ENCODE measurements at places on chromosomes 11 and 22. TPM values are rescaled to one million over a fixed set of nuclear protein-coding genes. Genes with fewer than 3 reads are reported as not detected.

- H3K4me3 ChIP-seq, result no peak overlapping the region
- no peaks in the 10 kb centered on the region for H3K4me1 ChIP-seq
- no peaks in the 10 kb centered on the region for H3K36me3 ChIP-seq
- DNase-seq, result no peak
- H3K27me3 ChIP-seq, result peaks cover 4% of the 10 kb centered on the region
- peak overlapping the region; percentile 50 for H3K27ac ChIP-seq
Observed at GRCh38 chr11:35141071-35141470, 2.1 kb downstream of the CD44 start.

DNA sequence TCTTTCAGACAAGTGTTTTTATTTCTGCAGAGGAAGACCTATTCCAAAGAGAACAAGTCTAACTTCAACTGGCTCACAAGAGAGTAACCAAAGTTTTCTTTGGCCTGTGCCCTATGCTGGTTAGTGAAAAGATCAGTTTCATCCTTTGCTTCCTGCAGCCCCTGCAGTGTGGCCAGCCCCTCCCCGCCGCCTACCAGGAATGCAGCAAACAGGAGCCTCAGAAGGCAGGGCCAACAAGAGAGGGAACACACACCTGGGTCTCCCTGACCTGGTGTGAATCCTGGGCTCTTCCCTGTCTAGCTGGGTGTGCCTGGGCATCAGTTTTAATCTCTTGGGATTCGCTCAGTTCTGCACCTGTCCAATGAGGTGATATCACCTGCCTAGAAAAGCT is 21.5 kb upstream of the SCARF2 start:
- H3K4me3 ChIP-seq, result no peak overlapping the region
- H3K27ac ChIP-seq, result no peak overlapping the region
- H3K4me1 ChIP-seq, result no peaks in the 10 kb centered on the region

- DNase-seq, result peak; percentile 16
- H3K4me3 ChIP-seq, result no peak overlapping the region
- no peaks in the 10 kb centered on the region for H3K36me3 ChIP-seq
- H3K27ac ChIP-seq, result no peak overlapping the region
- no peaks in the 10 kb centered on the region for H3K27me3 ChIP-seq
- no peaks in the 10 kb centered on the region for H3K4me1 ChIP-seq
Observed at GRCh38 chr22:46849101-46849500, 86.7 kb downstream of the TBC1D22A start.

DNA sequence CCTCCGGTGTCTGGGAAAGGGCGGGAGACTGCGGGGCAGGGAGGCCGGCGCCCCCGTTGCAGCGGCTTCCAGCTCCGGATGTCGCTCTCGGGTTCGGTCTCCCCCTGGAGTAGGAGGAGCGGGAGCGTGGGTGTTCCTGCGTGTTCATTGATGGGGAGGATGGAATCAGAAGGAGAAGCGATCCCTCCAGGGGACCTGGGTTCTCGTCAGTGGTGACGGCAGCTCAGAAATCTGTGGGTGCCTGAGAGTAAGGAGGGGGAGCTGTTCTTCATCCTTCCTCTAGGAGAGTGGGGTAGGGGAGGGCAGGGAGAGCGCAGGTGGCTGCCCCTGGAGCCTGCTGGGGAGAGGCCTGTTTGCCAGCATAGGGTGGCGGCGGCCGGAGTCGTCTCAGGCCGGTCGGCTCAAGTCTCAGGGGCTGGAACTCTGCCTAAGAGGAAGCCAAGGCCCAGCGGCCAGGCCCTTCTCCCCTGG is 1.1 kb downstream of the UBASH3B start:
- no peak for DNase-seq
- peak overlapping the region; percentile 84 for H3K4me3 ChIP-seq
- H3K4me1 ChIP-seq, result peaks cover 9% of the 10 kb centered on the region
- peak overlapping the region; percentile 88 for H3K27ac ChIP-seq

DNA sequence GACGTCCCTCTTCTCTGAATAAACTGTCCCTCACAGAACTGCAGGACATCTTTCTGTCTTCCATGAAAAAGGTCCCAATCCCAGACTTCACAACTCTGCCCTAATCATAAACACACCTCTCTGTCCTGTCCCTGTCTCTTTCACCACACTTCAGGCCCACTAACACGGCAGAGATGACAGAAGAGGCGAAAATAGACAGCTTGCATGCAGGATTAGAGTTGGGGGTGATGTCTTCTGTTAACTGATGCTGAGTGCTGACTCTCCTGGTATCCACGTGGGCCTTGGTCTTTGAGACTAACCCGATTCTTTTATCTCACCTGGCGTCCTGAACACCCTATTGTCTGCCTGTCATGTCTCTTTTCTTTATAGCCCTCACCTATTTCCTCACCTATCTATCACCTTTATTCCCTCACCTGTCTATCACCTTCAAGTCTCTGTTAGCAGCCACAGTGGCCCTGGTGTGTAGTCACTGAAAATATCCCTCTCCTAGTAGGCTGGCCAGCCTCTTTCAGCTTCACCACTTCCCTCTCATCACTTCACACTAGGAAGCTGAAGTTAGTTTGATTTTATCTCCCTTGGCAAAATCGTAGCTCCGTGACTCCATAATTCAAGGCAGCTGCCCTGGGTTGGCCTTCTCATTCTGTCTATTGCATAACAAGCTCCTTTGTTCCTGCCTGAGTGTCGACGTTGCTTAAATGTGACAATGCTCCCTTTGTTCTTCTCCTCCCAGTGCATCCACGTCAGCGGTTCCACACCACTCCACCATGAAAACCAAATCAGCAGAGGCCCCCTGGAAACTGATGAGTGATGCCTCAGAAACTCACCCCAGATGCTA is 30.6 kb upstream of the DRD2 start:
- peaks cover 8% of the 10 kb centered on the region for H3K27me3 ChIP-seq
- DNase-seq, result no peak

- no peaks in the 10 kb centered on the region for H3K36me3 ChIP-seq
- no peaks in the 10 kb centered on the region for H3K27me3 ChIP-seq
- no peak overlapping the region for H3K4me3 ChIP-seq
- no peaks in the 10 kb centered on the region for H3K4me1 ChIP-seq
- no peak for DNase-seq
Observed at GRCh38 chr22:35444685-35445399, 44.9 kb downstream of the MCM5 start.

DNA sequence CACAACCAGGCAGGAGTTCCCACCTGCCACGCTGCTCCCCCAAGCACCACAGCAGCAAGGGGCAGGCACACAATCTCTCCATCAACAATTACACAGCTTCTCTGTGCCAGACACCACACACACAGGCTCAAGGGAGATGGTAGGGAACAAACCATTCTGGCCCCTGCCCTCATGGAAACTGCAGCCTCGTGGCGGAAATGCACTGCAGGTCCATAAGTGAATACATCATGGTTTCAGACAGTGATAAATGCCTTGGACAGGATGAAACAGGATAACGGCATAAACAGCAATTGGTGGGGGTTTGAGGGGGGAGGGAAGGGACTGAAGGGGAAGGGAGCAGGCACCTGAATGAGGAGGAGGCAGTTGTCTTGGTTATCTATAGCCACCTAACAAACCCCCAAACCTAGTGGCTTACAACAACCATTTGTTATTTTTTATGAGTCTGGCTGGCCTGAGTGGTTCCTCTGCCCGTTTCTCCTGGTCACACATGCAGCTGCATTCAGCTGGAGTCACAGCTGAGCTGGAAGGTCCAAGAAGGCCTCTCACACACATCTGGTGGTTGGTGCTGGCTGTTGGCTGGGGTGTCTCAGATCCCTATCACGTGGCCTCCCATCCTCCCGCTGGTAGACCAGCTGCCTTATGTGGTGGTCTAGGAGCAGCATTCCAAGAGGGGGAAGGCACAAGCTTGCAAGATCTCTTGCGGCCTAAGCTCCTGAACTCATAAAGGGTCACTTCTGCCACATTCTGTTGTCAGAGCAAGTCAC is 15.0 kb upstream of the YWHAH start:
- no peak overlapping the region for H3K27ac ChIP-seq
- no peaks in the 10 kb centered on the region for H3K27me3 ChIP-seq
- H3K4me3 ChIP-seq, result no peak overlapping the region
- H3K4me1 ChIP-seq, result no peaks in the 10 kb centered on the region
- H3K36me3 ChIP-seq, result no peaks in the 10 kb centered on the region

DNA sequence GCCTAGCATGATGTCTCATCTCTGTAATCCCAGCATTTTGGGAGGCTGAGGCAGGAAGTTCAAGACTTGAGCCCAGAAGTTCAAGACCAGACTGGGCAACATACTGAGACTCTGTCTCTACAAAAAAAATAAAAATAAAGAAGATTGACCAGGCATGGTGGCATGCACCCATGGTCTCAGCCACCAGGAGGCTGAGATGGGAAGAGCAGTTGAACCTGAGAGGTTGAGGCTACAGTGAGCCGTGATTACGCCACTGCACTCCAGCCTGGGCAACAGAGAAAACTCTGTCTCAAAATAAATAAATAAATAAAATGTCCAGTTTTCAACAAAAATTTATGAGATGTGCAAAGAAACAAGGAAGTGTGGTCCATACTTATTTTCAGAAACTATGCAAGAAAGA is 28.3 kb downstream of the EFCAB6 start:
- H3K4me1 ChIP-seq, result no peaks in the 10 kb centered on the region
- no peak overlapping the region for H3K27ac ChIP-seq
- no peak overlapping the region for H3K4me3 ChIP-seq

- no peaks in the 10 kb centered on the region for H3K36me3 ChIP-seq
- DNase-seq, result no peak
- H3K4me3 ChIP-seq, result no peak overlapping the region
Observed at GRCh38 chr11:99893811-99894210, 793.3 kb upstream of the ARHGAP42 start.

GRCh38 chr11:2103668-2104523 is 35.3 kb downstream of the IGF2 start:
- DNase-seq, result peak; percentile 31
- H3K27ac ChIP-seq, result no peak overlapping the region
- no peaks in the 10 kb centered on the region for H3K27me3 ChIP-seq
- H3K36me3 ChIP-seq, result no peaks in the 10 kb centered on the region
- H3K4me3 ChIP-seq, result no peak overlapping the region

DNA sequence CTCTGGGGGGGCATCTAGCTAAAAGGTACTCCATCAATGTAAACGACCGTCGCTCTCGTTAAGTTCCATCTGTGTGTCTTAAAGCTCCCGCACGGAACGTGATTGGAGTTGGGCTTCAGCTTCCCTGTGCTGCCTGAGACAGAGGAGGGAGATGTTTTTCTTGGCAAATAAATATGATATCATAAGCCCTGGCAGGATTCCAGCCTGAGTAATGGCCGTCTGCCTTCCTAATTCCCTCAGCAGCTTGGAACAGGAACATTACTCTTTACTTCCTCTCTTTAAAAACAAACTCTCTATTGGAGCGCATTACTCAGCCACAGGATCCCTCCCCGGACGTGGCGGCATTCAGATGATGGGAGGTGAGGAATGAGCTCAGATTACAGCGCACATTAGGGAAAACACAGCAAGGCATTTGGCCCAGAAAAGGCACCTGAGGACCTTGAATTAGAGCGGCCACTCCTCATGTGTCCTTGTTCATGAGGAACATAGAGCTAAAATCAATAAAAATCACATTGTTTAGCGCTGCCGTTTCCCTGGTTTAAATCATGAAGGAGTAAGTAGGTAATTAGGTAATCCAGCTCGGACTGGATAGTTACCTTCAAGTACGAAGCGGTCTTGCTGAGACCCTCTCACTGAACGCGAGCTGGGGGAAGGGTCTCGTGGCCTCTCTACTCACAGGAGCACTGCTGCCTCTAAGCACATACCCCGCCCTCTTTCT is 230.4 kb downstream of the ST3GAL4 start:
- no peak for DNase-seq
- no peaks in the 10 kb centered on the region for H3K36me3 ChIP-seq
- H3K27me3 ChIP-seq, result no peaks in the 10 kb centered on the region
- H3K4me3 ChIP-seq, result no peak overlapping the region

DNA sequence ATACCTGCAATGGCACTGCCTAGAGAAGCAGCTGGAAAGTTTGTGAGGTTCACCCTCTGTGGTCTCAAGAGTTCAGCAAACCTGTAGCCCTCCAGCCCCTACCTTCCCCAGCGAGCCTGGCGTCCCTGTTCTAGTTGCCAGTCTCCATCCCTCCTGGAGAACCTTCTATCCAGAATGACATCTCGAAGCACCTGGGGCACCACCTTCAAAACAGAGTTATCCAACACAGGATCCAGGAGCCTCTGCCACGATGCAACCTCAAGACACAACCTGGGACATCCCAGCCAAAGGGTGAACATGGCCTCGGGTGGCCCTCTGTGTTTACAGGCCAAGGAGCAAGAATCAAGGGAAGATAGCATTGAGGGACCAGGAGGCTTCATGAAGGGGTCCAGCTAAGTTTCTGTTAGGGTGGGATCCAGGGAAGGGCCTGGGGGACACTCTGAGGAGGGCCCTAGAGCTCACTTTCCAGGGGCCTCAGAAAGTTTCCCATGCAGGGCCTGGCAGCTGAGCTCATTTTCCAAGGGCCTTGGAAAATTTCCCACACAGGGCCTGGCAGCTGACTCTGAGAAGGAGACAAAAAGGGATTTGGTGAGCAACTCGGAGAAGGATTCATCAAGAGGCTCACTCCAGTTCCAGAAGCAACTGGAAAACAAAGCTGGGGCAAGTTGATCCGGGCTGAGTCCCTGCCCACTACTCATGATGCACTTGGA is 36.9 kb upstream of the SYT13 start:
- no peaks in the 10 kb centered on the region for H3K4me1 ChIP-seq
- H3K36me3 ChIP-seq, result no peaks in the 10 kb centered on the region
- no peaks in the 10 kb centered on the region for H3K27me3 ChIP-seq

DNA sequence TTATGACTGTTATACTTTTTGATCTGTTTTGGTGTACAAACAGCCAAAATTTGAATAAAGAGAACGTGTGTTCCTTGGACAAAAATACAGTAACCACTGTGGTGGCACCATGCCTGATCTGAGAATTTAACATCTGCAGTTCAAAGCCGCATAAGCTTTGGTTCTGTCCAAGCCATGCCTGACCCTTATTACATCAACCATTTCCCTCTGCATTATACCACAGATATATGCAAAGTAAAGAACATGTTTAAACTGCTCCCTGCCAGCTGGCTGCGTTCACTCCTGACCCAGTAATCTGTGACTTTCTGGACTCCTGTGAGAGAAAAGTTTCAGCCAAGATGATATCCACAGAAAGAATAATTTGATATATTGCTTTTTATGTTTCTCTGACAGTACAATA is 890.5 kb upstream of the ANO3 start:
- DNase-seq, result no peak
- no peaks in the 10 kb centered on the region for H3K4me1 ChIP-seq
- H3K4me3 ChIP-seq, result no peak overlapping the region
- no peaks in the 10 kb centered on the region for H3K27me3 ChIP-seq
- H3K36me3 ChIP-seq, result no peaks in the 10 kb centered on the region

The AIP gene
- total RNA-seq, result 21.5 TPM

The CBLIF gene
- not detected for total RNA-seq

The RASGRP2 gene
- 14.9 TPM for total RNA-seq

The IGLL1 gene
- total RNA-seq, result 17.4 TPM

The ACR gene
- total RNA-seq, result 0.09 TPM

The HPX gene
- total RNA-seq, result 2,251 TPM

The A4GALT gene
- 8.2 TPM for total RNA-seq

The ALDH3B1 gene
- 3.3 TPM for total RNA-seq

The XKR3 gene
- total RNA-seq, result not detected

The MORC2 gene
- 12.0 TPM for total RNA-seq

Data from liver (tissue), 10 donors.